ENCODE measurements at places on chromosomes 5 and 9. TPM values are rescaled to one million over a fixed set of nuclear protein-coding genes. Genes with fewer than 3 reads are reported as not detected.

GRCh38 chr9:122991370-122991830 lies 42.1 kb upstream of the GPR21 start:
- DNase-seq: peak; percentile 11

DNA sequence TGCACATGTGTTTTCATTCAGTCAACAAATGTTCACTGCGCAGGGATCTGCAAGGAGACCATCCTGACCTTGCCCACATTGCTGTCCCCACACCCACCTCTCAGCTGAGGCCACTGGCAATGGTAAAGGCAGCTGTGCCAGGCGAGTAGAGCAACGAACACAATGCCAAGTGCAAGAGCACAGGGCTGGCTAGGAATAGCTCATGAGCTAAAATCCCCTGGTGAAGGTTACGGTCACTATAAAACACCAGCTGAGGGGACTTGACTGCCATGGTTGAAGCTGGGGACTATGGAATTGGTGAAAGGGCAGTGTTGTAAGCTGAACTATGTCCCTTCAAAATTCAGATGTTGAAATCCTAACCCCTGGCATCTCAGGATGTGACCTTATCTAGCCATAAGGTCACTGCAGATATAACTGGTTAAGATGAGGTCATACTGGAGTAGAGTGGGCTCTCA lies 96.1 kb downstream of the OTULIN start:
- DNase-seq: no peak

- no peak for DNase-seq
Measured at GRCh38 chr5:120446068-120446492, 18.0 kb upstream of the PRR16 start.

DNA sequence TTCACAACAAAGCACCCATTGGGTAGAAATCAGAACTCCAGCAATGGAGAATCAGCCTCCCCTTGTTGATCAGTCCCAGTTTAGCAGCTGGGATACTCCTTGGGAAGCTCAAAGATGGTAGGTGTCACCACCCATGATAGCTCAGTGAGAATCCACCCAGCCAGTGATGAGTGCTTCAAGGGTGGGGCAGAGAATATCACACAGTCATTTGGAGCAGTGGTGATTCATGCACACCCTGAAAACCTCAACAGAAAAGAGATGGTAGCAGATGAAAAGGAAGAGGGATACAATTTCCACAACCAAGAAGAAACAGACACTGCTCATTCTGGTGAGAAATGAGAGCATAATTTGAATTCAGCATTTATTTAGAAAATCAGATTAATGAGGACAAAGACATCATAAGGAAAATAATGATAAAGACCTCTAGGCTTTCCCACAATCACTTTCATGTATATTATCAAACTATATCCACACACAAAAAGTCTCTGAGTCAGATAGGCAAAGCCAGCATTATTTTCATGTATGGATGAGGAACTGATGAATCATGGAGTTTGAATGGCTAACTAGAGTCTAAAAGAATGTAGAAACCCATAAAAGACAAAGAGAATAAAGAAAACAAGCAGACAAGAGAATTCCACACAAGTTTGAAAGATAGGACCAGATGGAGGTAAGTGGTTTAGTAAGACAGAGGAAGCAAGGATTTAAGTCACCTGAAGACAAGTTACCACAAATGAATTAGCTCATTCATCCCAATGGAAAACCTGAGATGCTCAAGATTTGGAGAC lies 82.9 kb downstream of the FEM1C start:
- DNase-seq: no peak

DNA sequence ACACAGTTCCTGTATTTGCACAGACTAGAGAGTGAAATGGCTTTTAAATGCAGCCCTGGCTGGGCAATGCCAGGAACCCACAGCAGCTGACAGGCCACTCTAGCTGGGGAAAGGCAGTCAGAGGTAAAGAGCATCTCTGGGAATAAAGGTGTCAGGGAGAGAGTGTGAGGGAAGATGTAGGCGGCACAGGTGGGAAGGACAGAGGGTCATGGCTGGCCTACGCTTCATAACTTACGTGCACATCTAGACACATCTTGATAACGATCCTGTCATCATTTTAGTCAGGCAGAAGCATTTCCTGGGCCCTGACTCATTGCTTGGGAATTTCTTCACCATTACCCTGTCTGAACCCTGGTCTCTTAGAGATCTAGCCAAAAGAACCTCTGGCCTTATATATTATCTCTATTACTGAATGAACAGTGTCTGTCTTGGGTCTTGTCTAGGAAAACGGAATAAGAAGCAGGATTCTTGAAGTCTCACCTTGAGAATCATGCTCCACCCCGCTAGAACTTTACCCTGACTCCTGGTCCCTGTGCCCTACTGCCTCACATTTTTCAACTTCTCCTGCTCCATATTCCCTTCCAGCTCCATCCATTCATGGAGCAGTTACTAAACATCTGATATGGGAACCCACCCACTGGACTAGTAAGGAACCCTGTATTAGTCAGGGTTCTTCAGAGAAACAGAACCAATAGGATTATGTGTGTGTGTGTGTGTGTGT lies 106.4 kb upstream of the ELL2 start:
- DNase-seq: no peak

GRCh38 chr5:135596157-135596763 lies 17.5 kb upstream of the CXCL14 start:
- DNase-seq: no peak

Gene CMYA5
- polyA plus RNA-seq: not detected

Gene BARHL1
- not detected for polyA plus RNA-seq

Gene FKTN
- polyA plus RNA-seq: 1.6 TPM

Measured in naive B cell (primary cell).